ENCODE measurements at places on chromosomes 3 and 15.

- no peak for DNase-seq
Measured at GRCh38 chr3:195269375-195270078, 1.4 kb downstream of the XXYLT1 start.

- no peak for DNase-seq
Measured at GRCh38 chr3:98770261-98771039, 7.3 kb downstream of the ST3GAL6 start.

- DNase-seq, result no peak
Measured at GRCh38 chr15:80996247-80996646, 4.5 kb upstream of the TLNRD1 start.

DNA sequence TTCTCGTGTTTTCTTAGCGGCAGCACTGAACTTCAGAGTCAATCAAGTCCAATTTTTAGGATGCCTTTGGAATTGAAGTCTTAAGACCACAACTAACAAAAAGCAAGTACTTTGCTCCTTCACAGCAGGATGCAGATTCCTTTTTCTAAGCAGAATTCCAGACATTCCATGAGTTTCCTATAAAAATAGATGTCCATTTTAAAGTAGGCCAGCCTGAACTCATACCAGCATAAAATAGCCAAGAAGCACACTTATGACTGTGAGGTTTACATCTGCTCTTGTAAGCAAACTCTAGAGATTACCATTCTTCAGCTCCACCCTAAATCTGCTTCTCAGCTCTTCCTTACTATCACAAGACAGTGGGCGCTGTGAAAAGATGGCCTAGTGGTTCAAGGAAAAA, 85.8 kb downstream of the THBS1 start:
- DNase-seq, result no peak

GRCh38 chr15:78168608-78169007, 19.4 kb downstream of the IDH3A start:
- no peak for DNase-seq

DNA sequence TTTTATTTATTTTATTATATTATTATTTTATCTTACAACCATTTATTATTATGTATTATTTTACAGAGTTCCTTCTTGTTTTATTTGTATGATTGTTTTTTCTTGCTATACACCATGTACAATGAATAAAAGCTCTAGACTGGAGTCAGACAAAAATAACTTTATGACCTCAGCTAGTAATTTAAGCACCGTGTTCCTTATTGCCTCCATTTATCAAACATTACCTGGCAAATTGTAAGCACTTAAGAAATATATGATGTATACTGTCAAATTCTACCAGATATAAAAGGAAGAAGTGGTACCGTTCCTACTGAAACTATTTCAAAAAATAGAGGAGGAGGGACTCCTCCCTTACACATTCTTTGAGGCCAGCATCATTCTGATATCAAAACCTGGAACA, 326.9 kb upstream of the NECTIN3 start:
- DNase-seq, result no peak

- DNase-seq, result no peak
Measured at GRCh38 chr15:65376767-65377104, 1.1 kb downstream of the IGDCC3 start.

Measured in activated CD4-positive, alpha-beta T cell treated with anti-CD3 and anti-CD28 coated beads for 24 hours (primary cell).